ENCODE measurements at places on chromosomes 2 and 18. TPM values are rescaled to one million over a fixed set of nuclear protein-coding genes. Genes with fewer than 3 reads are reported as not detected.

CRYGC gene
- not detected for polyA plus RNA-seq

CCDC68 gene
- polyA plus RNA-seq, result 6.7 TPM

BOK gene
- polyA plus RNA-seq, result 26.8 TPM

DSG2 gene
- 8.9 TPM for polyA plus RNA-seq

DUSP19 gene
- 1.0 TPM for polyA plus RNA-seq

All from lung (tissue), 17 donors.